Right lung (tissue), 10 donors: ENCODE measurements at places on chromosomes 6 and 20.

- DNase-seq = no peak
These were observed 173.4 kb downstream of the PLCB1 start for GRCh38 chr20:8305449-8305978.

DNA sequence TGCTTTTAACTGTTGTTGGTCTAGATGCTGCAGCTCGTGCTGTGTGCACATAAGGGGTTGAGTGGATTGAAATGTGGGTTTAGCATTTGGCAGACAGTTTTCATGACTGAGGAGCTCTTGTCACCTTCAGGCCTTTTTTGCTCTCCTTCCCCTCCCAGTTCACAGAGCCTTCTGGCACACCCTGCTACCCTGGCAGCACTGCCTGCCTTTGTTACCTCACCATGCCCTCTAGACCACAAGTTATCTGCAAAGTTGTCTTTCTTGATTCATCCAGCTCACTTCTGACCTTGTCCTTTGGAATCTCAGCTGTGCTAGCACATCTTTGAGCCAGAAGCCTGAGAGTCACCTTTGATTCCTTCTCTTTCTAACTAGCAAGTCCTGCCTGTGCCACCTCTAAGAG is 348.9 kb upstream of the ZFP64 start:
- no peak for DNase-seq

DNA sequence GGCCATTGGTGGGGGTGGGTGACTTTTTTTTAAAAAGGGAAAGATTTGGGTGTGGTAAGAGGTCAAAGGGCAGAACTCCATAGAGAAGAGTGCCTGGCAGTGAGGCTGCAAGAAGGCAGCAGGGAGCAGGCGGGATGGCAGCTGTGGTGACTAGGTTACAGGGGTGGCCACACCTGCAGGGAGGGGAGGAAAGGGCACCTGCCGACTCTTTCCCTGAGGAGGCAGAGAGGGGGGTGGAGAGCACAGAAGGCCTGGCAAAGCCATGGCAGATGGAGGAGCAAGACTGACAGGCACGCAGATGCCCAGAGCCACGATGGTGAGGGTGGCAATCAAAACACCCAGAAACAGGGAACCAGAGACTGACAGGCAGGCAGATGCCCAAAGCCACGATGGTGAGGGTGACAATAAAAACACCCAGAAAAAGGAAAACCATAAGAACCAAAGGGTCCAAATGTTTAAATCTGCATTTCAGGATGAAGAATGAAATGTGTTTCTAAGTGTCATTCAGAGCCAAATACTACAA is 19.3 kb downstream of the CST7 start:
- DNase-seq = no peak

DNA sequence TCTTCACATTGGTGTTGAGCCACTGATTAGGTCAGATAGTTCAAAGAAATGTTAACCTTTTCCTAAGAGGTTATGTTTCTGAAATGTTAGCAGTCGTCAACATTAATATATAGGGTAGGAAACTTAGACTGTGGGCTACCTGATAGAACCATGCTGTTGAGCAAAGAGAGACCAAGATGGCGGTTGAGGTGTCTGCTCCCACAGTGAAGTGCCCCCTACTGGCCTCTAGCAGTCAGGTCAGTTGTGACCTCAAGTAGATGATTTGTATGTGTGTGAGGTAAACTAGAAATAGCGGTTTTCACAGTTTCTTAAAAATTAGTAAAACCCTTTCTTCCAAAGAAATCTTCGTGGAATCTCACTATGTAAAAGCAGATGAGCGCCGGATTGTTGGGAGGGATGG is 40.3 kb downstream of the MTHFD1L start:
- no peak for DNase-seq

DNA sequence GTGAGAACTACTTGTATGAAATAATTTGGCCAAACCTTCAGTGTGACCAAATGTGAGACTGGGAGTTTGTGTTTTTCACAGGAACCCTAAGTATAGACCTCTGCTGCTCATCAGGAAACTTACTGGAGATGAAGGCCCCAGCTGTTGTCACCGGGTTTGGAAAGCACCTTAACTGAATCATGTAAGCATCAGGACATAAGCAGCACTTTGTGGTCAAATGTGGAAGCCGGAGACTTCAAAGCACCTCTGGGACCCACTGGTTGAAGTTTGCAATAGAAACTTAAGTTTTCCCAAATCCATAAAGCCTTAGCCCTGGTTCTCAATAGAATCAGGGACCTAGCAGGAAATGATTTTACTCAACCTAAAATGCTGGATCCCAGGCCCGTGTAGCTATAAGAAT is 14.3 kb downstream of the TTPAL start:
- DNase-seq = no peak

DNA sequence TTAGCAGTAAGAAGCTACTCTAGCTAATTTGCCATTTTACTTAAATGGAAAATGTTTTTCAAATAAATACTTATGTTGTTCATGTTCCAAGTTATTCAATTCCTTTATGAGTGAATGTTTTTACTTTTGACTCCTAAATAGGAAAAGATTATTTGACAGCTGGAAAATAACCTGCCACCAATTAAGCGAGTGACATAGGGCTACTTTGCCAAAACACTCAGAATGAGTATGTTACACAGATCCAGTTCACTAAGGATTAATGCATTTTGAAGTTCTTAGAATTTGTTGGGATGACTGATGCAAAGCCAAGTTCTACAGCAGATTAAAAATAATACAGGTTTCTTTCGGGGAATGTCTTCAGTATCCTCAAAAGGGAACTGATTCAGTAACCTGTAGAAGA is 144.4 kb downstream of the ADGRG6 start:
- peak; percentile 61 for DNase-seq

- peak; percentile 91 for DNase-seq
These were observed 61.2 kb downstream of the IGF2R start for GRCh38 chr6:160030103-160030502.

- no peak for DNase-seq
These were observed 158.2 kb upstream of the SUPT3H start for GRCh38 chr6:45535933-45536332.

DNA sequence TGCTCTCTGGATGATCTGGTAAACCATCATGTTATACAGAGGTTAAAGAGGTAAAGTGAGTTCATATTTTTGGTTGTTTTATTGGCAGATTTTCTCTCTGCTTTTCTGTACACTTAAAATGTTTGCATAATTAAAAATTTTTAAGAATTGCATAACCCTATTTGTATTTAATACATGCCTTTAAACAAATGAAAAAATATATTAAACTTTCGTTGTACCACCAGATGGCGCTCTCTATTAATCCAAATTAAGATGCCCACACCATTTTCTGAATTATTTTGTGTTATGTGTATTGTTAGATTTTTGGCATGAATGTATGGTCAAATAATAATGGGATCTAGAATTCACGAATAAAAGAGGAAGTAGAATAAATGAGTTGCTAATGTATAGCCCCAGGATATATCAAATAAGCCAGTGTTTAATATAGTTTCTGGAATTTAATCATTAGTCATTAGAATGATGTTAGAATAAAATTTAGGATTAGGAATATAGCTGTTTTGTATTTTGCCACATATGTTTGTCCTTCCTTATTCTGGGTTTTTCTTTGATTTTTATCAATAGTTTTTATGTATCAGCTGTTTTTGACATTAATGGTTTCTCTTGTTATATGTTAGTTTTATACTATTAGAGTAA is 38.9 kb downstream of the SMAP1 start:
- DNase-seq = peak; percentile 30

DNA sequence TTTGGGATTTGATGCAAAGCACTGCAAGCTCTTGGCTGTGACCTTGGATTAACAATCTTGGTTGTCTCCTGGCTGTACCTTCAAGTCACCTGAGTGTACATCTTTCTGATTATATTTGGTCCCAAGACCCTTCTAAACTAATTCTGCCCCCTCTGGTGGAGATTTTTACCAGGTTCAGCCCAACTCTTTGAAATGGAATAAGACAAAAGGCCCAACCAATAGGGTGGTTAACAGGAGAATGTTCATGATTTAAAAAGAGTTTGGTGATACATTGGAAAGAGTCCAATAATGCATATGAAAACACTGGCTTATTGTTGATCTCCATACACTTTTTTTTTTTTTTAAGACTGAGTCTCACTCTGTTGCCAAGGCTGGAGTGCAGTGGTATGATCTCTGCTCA is 77.5 kb upstream of the CD83 start:
- no peak for DNase-seq

DNA sequence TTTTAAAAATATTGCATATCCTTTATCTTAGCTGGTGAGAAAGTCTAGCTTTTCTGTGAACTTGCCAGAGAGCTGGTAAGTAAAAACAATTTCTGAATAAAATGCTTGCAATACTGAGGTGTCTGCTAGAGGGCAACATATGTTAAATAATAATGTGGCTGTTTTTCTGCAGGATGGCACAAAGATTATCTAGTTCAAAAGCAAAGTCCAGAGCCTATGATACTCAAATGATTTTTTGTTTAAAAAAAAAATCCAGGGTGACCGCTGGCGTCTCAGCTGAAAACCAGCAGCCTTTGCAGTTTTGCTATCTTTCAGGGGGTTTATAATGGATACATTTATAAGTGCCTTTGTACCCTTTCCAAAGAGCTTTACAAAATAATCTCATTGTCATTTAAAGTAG is 194.9 kb downstream of the PHACTR1 start:
- peak; percentile 13 for DNase-seq

DNA sequence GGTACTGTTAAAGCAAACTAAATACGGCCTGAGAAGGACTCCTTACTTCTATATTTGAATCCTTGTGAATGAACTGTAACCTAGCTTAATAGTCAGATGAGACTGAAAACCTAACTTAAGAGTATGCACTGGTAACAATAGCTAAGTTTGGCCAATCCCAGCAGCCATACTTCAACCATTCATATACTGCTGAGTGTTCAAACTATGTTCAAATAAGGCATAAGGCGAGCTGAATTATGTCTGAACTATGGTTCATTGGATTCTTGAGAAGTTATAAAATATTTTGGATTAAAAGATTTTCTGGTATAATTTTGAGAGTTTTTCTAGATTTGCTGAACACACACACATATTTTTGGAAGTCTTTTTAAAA is 2.2 kb downstream of the SMPDL3A start:
- DNase-seq = no peak

DNA sequence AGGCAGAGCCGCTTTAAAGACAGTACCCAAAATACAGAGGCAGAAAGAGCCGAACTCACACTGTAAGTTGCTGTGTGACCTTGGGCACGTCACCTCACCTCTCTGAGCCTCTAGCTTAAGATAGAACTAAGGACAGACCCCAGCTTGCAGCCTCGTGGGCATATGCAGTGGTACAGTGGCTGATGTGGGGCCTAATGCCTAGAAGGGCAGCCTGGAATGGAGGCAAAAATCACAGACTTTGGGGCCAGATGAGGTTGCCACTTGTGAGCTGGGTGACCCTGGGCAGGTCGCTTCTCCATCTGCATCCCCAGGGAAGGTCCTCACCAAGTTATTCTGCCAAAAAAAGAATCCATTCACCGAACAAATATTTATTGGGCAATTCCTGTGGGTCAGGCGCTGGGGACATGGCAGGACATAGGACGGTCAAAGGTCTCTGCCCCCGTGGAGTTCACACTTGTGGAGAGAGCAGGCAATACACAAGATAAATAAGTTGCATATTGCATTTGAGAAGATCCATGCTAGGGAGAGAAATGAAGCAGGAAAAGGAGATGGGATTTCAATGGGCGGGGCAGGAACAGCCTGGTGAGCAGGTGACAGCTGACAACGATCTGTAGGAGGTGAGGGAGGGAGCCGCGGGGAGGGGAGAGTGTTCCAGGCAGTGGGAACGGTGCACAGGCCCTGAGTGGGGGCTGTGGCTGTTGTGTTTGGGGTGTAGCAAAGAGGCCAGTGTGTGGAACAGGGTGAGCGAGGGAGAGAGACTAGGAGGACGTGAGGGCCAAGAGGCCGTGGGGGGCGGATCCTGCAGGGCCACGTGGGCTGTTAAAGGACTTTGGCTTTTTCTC is 115.2 kb downstream of the CEBPB start:
- no peak for DNase-seq

GRCh38 chr6:11912420-11912819 is 99.7 kb upstream of the HIVEP1 start:
- DNase-seq = no peak

GRCh38 chr6:9564021-9564420 is 850.9 kb downstream of the TFAP2A start:
- DNase-seq = no peak

GRCh38 chr20:37899105-37900045 is 3.6 kb upstream of the VSTM2L start:
- DNase-seq = no peak

DNA sequence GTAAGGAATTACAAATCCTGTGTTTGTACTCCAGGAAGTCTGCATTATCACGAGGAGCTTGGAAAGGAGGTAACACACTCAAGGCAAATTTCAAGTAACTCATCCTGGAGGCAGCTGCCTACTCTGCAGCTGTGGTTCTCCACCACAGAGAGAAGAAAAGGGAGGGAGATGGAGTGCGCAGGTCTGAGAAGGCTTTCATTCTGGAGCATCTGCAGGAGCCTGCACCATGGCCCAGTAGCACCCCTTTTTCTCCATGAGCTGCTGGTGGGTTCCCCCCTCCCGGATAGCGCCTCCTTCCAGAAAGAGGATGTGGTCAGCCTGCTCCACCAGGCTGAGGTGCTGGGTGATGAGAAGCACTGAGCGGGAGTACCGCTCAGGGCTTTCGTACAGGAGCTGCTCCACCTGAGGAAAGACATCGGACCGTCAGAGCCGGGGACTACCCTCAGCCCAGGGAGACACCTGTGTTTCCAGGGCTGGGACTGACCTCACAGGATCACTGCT is 1.6 kb upstream of the PSMB8 start:
- DNase-seq = no peak

- DNase-seq = no peak
These were observed 112.0 kb downstream of the GPR63 start for GRCh38 chr6:96725296-96725695.

- DNase-seq = no peak
These were observed 7.8 kb downstream of the ZBP1 start for GRCh38 chr20:57612436-57612835.

DNA sequence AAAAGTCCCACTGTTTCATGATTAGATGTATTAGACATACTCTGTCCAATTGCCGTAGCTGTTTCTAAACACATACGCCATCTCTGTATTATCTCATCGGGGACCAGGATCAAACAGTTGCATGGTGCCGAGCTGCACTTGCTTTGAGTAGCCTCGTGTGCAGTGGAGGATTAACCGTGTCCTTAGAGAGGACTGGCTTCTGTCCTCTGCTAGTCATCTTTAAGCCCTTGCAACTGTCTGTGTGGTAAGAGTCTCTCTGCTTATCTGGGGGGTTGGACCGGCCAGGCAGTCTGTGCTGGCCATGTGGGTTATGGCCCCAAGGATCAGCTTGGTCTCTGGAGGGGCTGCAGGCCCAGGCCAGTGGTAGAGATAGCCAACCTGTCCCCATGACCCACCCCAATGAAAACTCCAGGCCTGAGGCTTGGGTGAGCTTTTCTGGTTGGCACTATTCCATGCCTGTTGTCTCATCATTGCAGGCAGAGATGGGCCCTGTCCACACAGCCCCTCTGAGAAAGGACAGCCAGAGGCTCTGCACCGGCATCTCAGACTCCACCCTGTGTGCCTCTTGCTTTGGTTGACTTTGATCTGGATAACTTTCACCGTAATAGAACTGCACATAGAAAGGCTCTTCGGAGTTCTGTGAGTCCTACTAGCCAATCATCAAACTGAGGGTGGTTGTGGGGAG is 137.3 kb upstream of the SNX9 start:
- no peak for DNase-seq
